ENCODE measurements at places on chromosomes 3 and 15.

DNA sequence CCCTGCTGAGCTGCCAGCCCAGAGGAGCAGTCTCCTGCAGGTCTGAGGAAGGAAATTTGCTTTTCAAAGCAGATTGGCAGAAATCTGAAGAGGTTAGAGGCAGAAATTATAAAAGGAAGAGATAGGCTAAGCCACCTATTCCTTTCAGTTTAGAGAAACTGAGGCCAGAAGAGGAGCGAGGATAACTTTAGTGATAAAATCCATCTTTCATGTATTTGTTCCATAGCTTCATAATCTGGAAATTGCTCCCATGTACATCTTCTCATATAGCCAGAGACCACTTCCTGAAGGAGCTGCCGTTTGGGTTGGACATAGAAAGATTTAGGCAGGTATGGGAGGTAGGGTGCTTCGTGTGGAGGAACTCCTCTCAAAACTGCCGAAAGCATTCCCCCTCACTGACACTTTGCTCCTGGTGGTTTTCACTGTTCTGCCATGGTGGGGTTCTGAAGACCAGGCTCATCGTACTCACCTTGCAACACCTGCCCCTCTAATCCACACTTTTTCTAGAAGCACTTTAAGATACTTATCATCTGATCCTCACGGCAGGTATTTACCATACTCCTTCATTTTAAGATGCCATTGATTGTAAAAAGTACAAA is 670 bp upstream of the ACAP2 start:
- no peak for DNase-seq

- no peak for DNase-seq
These were observed 123.1 kb downstream of the ZMAT3 start for GRCh38 chr3:178948546-178948945.

- peak; percentile 45 for DNase-seq
These were observed 51.0 kb downstream of the NKIRAS1 start for GRCh38 chr3:23865595-23866396.

DNA sequence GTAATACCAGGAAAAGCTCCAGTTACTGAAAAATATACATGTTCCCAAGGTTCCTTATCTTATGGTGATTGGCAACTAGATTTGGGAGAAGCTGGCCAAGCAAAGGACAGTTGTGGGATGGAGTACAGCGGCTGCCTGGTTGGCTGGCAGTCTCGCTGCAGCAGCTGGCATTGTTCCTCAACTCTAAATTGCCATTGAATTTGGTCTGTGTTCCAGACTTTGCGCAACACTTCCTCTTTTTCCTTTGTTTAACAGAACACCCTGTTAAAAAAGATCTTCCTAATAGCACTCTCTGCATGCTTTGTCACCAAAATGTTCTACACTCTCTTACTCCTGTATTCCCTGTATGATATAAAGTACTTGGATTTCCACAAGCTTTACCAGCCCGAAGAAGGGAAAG is 420.6 kb upstream of the RBMS3 start:
- DNase-seq, result no peak

DNA sequence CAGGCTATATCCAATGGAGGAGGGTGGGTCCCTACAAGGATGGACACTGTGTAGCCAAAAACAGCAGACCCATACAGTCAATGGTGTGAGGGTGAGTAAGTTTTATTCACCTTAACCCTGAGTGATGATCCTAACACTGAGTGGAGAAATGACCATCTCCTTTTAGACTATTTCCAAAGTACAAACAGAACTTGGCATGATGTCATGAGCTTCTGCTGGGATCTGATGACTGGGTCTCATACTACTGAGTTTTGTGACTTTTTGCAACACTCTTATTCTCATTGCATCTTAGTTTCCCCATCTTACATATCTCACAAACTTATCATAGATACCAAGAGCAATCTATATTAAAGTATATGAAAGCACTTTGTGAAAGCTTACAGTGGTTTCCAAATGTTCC is 330.3 kb upstream of the CFAP20DC start:
- DNase-seq, result no peak

GRCh38 chr3:178494386-178494785 is 41.9 kb upstream of the KCNMB2 start:
- DNase-seq, result no peak
